ENCODE measurements at places on chromosomes 13 and 19. TPM values are rescaled to one million over a fixed set of nuclear protein-coding genes. Genes with fewer than 3 reads are reported as not detected.

DNA sequence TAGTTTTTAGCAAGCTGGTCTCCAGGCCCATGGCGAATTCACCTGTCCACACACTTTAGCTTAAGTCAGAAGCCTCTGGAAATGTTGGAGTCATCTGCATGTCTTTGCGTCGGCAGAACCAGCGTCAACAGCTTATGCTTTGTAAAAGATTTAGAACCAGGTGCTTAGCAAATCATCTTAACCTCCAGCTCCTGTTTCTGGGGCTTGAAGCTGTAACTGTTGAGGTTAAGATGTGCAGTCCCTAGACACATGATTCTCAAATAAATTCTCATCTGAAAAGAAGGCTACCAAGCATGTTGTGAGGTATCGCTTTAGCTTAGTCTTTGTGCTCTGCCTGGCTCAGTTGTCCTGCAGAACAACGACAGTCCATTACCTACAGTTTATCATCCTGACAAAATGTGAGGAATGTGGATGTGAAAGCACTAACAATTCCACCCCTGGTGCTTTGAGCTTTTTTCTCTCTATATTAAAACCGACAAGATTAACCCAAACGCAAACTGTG, 4.4 kb downstream of the EFNB2 start:
- no peak for DNase-seq

GRCh38 chr13:41064493-41064892, 3.2 kb downstream of the WBP4 start:
- no peak for DNase-seq

DNA sequence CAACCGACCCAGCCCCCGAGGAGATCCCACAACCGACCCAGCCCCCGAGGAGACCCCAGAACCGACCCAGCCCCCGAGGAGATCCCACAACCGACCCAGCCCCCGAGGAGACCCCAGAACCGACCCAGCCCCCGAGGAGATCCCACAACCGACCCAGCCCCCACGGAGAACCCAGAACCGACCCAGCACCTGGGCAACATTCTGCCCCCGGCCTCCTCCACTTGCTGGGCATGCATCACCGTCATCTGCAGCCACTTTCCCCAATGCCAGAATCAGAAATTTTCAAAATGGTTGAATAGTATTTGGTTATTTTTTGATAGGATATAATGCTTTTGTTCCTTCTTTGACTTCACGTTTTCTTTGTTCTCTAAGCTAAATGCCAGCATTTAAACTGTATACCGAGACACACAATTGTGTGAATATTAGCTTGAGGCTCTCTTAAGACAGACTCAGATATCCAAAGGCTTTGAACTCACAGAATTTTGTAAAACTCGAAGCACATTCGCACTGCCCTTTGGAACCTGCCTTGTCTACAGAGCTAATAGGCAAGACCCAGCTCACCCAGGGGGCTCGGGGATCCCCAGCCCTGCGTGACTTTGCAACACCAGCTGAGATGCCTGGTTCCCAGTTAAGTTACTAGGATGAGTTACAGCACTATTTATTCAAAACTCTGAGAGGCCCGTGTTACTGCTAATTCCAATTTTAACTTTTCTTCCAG, 15.5 kb upstream of the RASA3 start:
- no peak for DNase-seq

GRCh38 chr13:67223024-67223423, 7.1 kb downstream of the PCDH9 start:
- DNase-seq = no peak

GRCh38 chr19:11678504-11678903, 60.2 kb downstream of the ZNF823 start:
- no peak for DNase-seq

GRCh38 chr13:36872621-36873020, 47.4 kb downstream of the SMAD9 start:
- DNase-seq = no peak

DNA sequence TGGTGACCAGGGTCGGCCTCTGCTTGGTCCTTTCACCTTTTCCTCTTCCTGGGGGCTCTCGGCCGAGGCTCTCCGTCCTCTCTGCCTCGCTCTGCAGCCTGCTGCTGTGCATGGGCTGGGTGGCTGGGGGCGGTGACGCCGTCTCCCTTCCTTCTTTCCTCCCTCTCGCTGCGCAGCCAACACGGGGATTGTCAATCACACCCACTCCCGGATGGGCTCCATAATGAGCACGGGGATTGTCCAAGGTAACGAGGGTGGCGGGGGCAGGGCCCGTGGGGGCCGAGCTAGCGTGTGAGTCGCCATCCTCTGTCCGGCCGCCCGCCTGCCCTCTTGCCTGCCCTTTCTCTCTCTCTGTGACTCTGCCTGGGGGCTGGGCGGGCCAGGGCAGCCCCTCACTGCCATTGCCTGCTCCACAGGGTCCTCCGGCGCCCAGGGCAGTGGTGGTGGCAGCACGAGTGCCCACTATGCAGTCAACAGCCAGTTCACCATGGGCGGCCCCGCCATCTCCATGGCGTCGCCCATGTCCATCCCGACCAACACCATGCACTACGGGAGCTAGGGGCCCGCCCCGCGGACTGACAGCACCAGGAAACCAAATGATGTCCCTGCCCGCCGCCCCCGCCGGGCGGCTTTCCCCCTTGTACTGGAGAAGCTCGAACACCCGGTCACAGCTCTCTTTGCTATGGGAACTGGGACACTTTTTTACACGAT, 7.1 kb downstream of the YIPF2 start:
- DNase-seq = no peak

DNA sequence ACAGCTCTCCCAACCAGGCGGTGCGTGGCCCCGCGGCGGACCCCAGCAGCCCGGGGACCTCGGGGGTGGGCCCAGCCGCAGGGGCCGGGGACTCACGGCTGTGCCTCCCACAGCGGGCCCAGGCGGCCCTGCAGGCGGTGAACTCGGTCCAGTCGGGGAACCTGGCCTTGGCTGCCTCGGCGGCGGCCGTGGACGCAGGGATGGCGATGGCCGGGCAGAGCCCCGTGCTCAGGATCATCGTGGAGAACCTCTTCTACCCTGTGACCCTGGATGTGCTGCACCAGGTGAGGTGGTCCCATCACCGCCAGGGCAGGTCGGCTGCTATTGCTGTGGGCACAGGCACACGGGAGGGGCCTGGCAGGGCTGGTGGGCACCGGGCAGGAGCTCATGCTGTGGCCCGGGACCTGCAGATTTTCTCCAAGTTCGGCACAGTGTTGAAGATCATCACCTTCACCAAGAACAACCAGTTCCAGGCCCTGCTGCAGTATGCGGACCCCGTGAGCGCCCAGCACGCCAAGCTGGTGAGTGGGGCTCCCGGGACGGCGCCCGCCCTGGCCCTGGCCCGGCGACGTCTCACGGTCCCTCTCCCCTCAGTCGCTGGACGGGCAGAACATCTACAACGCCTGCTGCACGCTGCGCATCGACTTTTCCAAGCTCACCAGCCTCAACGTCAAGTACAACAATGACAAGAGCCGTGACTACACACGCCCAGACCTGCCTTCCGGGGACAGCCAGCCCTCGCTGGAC, 7.3 kb downstream of the PTBP1 start:
- DNase-seq = no peak

- DNase-seq = no peak
Observed at GRCh38 chr13:102817907-102818306, 19.0 kb downstream of the BIVM start.

DNA sequence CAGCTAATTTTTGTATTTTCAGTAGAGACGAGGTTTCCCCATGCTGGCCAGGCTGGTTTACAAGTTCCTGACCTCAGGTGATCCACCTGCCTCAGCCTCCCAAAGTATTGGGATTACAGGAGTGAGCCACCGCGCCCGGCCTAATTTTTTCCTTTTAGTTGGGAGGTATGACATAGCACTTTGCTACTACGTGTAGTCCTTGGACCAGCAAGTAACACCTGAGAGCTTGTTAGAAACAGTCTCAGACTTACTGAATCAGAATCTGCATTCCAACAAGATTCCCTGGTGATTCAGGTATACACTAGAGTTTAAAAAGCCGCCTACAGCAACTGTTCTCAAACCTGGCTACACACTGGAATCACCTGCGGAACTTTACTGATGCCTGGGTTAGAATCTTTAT, 1.8 kb upstream of the FARP1 start:
- no peak for DNase-seq

GRCh38 chr13:61192826-61193225, 222.8 kb downstream of the PCDH20 start:
- DNase-seq = no peak

KL gene
- polyA plus RNA-seq = 4.1 TPM

PAK4 gene
- polyA plus RNA-seq = 33.1 TPM

COMMD6 gene
- polyA plus RNA-seq = 196 TPM

FFAR3 gene
- polyA plus RNA-seq = 0.68 TPM

B3GNT8 gene
- polyA plus RNA-seq = 4.5 TPM

Data from urinary bladder (tissue), 4 donors.